Karpas-422 (cell line): ENCODE measurements at places on chromosomes 3 and 15. TPM values are rescaled to one million over a fixed set of nuclear protein-coding genes. Genes with fewer than 3 reads are reported as not detected.

The BLOC1S6 gene
- total RNA-seq: 62.7 and 77.1 TPM in 2 replicates

The GPR156 gene
- total RNA-seq: not detected in 2 replicates

The DISP2 gene
- 0.07 and 2.6 TPM in 2 replicates for total RNA-seq

The IGF2BP2 gene
- 0.18 and 0.67 TPM in 2 replicates for total RNA-seq

The DCLK3 gene
- not detected in 2 replicates for total RNA-seq

The MUSTN1 gene
- 2.4 TPM in 1 of 2 replicates, not detected in the other for total RNA-seq

The RAB6B gene
- total RNA-seq: not detected in 2 replicates

The CPA3 gene
- not detected in 2 replicates for total RNA-seq

The FYCO1 gene
- total RNA-seq: 7.3 and 7.4 TPM in 2 replicates

The TMCC1 gene
- total RNA-seq: 14.1 and 23.0 TPM in 2 replicates

The PATL2 gene
- 1.0 and 5.0 TPM in 2 replicates for total RNA-seq

The SGO1 gene
- total RNA-seq: 11.6 and 22.4 TPM in 2 replicates

The DNAJA4 gene
- total RNA-seq: not detected in 2 replicates

The GOLGA6D gene
- not detected in 2 replicates for total RNA-seq

The SYNPR gene
- total RNA-seq: not detected in 2 replicates

The DUOXA2 gene
- total RNA-seq: not detected in 2 replicates

The CAMKV gene
- 3.2 and 7.8 TPM in 2 replicates for total RNA-seq

The C15orf39 gene
- total RNA-seq: 11.3 and 17.5 TPM in 2 replicates

The HES1 gene
- 17.4 and 20.2 TPM in 2 replicates for total RNA-seq

The CLCN2 gene
- total RNA-seq: 4.4 and 8.8 TPM in 2 replicates

The CD86 gene
- total RNA-seq: 8.5 and 24.4 TPM in 2 replicates

The HHLA2 gene
- total RNA-seq: not detected in 2 replicates

The GCSAM gene
- 39.2 and 130 TPM in 2 replicates for total RNA-seq

The NRROS gene
- 0.52 and 1.0 TPM in 2 replicates for total RNA-seq

The C3orf22 gene
- not detected in 2 replicates for total RNA-seq

The SLC51A gene
- not detected in 2 replicates for total RNA-seq

The ZNF35 gene
- total RNA-seq: 7.0 and 7.2 TPM in 2 replicates

The MKRN2 gene
- total RNA-seq: 41.9 and 44.5 TPM in 2 replicates

The RASGRP1 gene
- 51.2 and 71.1 TPM in 2 replicates for total RNA-seq

The GOLGA8O gene
- not detected in 2 replicates for total RNA-seq

The TRPC1 gene
- 0.14 and 0.75 TPM in 2 replicates for total RNA-seq

The DUOX2 gene
- total RNA-seq: 0.07 and 0.45 TPM in 2 replicates

The CLSTN2 gene
- not detected in 2 replicates for total RNA-seq

The LYZL4 gene
- not detected in 2 replicates for total RNA-seq

The EXD1 gene
- total RNA-seq: not detected in 2 replicates

The MRPL47 gene
- 37.3 and 56.1 TPM in 2 replicates for total RNA-seq

The CCDC39 gene
- not detected in 2 replicates for total RNA-seq

The TMEM158 gene
- total RNA-seq: not detected in 2 replicates

The MCF2L2 gene
- 11.3 and 12.2 TPM in 2 replicates for total RNA-seq

The RNF13 gene
- total RNA-seq: 58.4 and 161 TPM in 2 replicates

The ADAMTS7 gene
- 0.29 and 0.75 TPM in 2 replicates for total RNA-seq

The PTX3 gene
- total RNA-seq: not detected in 2 replicates

The SLC2A2 gene
- total RNA-seq: not detected in 2 replicates

The TMCO5A gene
- total RNA-seq: not detected in 2 replicates
